Uterus (tissue), 4 donors: ENCODE measurements at places on chromosomes 5 and 9. TPM values are rescaled to one million over a fixed set of nuclear protein-coding genes. Genes with fewer than 3 reads are reported as not detected.

DNA sequence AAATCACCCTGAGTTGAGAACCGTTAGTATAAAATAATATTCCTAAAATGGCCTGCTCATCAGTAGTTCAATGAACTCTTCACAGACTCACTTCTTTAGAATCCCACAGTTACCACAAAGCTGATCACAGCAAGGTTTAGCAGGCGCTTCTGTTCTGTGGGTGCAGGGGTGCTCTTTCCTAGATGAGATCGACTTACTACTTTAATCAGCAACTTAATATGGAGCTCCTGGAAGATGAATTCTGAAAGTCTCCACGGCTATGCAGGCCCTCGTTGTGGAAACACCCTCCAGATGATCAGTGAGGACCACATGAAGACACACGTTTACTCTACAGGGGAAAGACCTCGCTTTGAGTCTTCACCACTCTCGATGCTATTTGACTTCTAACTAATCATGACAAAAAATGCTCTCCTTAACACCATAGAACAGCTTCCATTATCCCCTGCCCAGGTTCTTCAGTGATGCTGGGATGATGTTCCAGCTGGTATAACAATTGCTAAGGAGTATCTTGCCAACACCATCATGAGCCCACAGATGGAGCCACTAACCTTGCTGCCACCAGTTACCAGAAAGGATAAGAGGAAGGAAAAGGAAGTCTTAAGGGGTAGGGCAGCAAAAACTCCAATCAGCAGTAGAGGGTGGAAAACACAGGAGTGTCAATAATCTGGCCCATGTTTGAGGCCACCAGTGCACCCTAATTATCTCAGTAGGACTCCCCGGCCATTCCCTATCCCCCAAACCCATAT is 17.9 kb upstream of the GPX8 start:
- no peak for DNase-seq

DNA sequence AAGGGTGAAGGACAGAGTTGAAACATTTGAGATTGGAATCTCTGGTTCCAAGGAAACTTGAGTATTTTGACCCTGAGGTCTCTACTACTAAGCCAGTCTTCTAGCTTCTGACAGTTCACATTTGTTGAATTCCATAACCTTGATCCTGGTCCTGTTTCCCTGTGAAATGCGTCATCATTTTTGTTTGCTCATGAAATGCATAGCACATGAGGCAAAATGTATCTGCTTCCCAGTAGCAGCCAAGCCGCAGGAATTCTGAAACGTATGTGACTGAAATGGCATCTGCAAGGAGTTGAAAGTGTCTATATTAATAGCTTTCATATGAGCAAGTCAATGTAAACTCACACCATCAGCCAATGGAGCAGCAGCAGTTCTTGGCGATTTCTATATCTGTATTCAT is 307.9 kb downstream of the CSNK1G3 start:
- no peak for DNase-seq

DNA sequence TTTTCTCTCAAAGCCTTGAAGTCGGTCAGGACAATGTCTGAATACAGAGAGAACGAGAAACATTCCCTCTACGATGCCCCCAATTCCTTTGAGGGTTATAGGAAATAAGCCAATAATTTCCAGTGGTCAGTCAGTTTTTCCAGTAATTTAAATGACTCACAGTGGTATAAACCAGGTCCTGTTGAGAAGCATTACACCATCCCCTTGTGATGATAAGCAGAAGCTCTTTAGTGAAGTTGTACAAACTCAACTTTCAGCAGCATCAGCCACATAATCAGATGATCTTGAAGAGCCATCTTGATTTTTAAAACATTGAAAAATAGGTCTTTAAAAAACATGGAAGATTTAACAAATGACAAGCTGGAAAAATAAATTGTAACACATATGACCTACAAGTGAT is 173.9 kb upstream of the ZNF462 start:
- no peak for DNase-seq

DNA sequence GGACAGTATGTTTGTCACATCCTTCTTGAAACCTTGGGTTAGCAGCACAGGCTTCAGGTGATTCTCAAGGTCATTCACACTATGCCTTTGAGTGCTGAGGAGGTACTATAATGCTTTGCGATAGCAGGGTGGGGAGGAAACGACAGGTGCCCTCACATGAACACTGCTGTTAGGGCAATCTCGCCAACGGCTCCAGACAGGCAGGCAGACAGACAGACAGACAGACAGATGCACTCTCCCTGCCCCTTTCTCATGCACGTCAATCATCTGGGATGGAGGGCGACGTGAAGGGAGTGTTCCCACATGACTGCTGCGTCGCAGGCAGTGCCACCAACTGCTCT is 82.9 kb downstream of the RAPGEF1 start:
- DNase-seq = no peak

- no peak for DNase-seq
These were observed 1672.0 kb upstream of the CDH9 start for GRCh38 chr5:28710360-28710759.

- DNase-seq = no peak
These were observed 6.9 kb upstream of the PTGDS start for GRCh38 chr9:136970361-136970760.

DNA sequence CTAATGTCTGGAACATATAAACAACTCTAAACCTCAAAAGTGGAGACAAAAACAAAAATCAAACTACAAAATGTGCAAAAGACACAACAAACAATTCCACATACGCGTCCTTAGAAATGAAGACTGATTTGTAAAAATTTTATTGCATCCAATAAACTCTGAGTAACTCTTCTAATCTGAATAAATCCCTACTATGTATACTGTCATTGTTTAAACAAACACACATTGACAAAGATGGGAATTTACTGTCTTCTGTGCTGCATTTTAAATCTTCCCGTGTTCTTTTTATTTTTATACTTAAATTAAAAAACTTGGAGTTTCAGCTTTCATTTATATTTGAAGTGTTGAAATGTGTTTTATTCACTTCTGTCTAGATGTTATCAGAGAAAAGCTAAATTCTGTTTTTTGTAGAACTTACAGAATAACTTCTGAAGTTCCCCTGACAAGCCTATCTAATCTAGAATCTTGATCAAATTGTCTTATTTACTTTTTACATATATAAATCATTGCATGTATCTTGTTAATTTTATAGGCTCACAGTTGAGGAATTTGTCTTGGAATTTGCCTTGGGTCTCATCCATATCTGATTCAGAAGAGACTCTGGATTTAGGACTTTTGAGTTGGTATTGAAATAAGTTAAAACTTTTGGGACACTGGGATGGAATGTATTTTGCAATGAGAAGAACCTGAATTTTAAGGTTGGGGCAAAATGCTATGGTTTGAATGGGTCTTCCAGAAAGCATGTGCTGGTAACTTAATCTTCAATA is 2064.4 kb upstream of the C9orf72 start:
- DNase-seq = no peak

DNA sequence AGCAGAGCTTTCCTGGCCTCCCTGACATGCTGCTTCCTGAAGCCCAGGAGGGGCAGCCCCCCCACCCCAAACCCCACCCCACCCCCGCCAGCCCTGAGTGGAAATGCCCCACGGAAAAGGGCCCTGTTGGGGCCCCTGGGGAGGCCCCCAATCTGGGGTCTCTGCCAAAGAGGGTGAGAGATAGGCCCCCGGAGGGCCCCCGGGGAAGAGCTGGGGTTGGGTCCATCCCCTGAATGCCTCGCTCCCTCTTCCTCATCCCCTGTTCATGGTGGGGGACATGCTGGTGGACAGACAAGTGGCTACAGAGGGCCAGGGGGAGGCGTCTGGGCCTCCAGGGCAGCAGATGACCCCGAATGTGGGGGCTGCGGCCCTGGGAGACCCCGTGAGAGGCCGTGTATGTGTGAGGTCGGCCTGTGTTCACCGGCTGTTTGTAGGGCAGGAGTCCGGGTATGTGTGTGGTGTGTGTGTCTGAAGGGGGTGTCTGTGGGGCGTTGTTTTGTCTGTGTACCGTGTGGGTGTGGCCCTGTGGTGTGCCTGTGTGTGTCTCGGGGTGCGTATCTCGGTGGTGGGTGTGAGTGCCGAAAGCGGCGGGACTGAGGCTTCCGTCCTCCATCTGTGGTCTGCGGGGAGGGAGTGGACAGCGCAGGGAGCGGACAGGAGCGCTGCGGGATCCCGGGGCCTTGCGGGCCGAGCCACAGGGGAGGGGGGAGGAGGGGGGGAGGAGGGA is 11.3 kb downstream of the C9orf50 start:
- DNase-seq = peak; percentile 62

GRCh38 chr5:107437986-107438510 is 232.7 kb downstream of the EFNA5 start:
- no peak for DNase-seq

GRCh38 chr5:173855162-173855994 is 32.8 kb upstream of the CPEB4 start:
- no peak for DNase-seq

GRCh38 chr5:113760486-113760885 is 247.0 kb downstream of the YTHDC2 start:
- no peak for DNase-seq

Gene CA9
- not detected for total RNA-seq

Gene CCDC69
- 19.5 TPM for total RNA-seq

Gene RBM18
- total RNA-seq = 31.8 TPM

Gene POLR3G
- total RNA-seq = not detected
